T-helper 17 cell (primary cell): ENCODE measurements at places on chromosomes 4 and X.

DNA sequence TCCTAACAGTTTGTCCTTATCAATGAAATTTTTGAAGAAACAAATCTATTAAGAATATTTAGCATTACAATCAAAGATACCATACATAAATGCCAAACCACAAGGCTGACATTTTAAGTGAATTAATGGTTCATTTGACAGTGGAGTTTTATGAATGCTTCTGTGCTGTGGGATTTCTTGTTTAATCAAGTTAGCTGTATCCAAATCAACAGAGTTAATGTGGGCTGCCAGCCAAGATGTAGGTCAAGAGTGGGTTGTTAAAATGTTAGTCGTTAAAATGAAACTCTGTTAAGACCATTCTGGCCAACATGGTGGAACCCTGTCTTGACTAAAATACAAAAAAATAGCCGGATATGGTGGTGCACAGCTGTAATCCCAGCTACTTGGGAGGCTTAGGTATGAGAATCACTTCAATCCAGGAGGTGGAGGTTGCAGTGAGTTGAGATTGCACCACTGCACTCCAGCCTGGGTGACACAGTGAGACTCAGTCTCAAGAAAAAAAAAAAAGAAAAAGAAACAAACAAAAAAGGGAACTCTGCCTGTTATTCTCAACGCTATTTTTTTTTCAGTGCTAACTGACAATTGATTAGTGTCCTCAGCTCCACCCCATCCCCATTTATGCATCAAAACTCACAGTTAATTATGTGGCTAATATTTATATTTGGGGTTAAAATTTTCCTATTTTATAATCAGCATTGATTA is 20.2 kb downstream of the GPAT3 start:
- DNase-seq: no peak

- no peak for DNase-seq
These were observed 113.7 kb downstream of the SOWAHB start for GRCh38 chr4:76784237-76784636.

DNA sequence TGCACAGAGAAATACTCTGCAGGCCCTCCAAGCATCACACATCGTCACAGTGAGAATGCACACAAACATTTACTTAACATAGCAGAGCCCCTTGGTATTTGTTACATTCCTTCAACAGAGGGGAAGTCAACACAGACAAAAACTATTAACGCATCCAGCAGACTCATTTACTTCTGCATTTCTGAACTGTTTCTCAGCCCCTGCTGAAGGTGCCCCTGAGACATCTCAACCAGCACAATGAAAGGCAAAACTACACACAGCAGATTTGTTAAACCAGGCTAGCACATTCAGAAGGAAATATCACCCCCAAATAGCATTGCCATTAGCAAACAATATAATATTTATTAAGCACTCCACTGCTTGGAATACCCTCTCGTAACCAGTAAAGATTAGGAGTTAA is 367.0 kb downstream of the RAB28 start:
- no peak for DNase-seq

GRCh38 chr4:108890484-108890881 is 127.6 kb upstream of the ETNPPL start:
- no peak for DNase-seq

DNA sequence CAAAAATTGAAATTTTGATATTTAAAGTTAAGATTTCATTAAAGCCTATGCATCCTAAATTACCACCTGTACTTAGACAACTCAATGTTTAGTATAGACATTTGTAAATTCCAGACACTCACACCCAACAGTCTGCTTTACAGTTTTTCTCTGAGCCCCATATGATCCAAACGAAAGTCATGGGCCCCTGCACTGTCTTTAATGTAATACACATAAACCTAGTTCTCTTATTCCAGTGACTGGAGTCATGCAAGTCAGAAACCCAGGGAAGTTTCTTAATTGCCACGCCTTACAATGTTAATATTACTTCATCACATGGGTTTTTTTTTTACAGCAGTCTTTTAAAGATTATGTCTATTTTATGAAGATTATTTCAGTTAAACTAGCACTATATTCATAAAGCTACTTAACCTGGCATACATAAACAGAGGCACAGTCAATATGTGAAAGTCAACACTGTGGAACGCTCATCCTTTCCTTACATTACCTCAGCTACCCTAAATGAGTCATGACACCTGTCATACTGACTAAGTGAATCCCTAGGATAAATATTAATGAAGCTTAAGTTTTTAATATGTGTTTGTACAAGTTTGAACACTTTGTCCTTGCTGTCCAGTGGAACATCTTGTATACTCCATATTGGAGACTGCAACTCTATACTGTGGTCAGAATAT is 67.7 kb upstream of the H2AZ1 start:
- no peak for DNase-seq

DNA sequence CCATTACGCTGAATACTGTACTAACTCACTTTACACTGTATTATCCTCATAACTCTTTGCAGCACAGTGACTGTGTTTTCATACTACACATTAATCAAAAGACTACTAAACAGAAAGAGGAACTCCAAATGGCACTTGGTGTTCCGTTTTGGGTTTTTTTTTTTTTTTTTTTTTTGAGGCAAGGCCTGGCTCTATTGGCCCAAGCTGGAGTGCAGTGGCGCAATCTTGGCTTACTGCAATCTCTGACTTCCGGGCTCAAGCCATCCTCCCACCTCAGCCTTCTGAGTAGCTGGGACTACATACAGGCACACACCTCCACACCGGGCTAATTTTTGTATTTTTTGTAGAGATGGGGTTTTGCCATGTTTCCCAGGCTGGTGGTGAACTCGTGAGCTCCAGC is 10.7 kb downstream of the KLHL8 start:
- no peak for DNase-seq

DNA sequence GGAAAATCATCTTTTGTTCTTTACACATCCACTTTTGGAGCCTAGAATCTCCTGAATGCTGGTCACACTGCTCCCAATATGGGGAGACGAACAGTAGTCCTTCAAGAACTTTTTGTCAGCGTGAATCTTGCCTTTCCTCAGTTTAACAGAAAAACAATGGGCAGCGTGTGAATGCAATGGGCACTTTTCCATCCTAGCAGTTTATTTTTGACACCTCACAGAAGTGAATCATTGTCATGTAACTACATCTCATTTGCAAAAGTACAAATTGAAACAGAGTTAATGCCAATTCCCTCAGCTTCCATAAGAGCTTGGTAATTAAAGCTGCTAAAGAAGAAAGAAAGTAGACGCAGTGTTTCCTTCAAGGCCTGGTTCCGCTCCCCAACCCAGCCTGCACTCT is 85.5 kb downstream of the DRD5 start:
- no peak for DNase-seq

- DNase-seq: no peak
These were observed 138.9 kb downstream of the HMX1 start for GRCh38 chr4:8732681-8733243.

DNA sequence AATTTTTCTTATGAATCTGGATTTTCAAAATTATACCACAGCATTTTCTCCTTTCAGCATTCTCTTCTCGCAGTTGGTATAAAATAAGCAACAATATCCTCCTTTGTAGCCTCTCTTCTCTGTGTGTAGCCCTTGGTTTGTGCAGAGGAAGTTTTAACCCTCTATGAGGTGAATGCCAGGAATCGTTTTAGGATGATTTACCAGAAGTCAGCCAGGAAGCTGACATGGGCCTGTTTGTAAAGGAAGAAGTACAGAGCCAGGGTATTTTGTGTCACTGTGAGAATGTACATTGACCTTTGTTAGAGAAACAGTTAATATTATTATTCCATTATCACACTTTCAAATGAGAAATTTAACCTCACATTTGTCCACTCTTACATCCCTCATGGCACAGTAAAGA is 88.9 kb upstream of the RPL34 start:
- no peak for DNase-seq

- DNase-seq: no peak
These were observed 33.5 kb downstream of the TRMT44 start for GRCh38 chr4:8473920-8474590.

- no peak for DNase-seq
These were observed 8.2 kb downstream of the DIAPH2 start for GRCh38 chrX:96692890-96693289.

DNA sequence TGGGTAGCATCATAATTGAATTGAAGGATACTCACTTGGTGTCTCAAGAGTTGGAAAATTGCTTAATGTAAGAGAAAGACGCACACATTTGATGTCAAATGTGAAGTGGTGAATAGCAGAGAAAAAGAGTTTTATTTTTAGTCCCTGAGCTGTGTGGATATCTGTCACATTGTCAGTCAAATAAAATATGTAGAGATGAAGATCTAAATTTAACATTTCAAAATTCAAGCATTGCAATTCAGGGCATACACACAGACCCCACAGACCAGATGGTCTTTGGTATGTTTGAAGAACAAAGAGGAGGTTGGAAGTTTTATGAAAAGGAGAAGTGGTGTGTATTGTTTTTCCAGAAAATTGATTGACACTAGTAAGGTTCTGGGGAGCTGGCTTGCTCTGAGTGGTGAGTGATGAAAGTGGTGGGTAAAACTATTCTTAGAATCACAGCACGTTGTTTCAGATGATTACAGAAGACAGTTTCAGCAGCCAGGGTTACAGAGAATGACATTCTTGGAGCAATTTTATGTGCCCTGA is 44.9 kb upstream of the BBS12 start:
- DNase-seq: no peak

- DNase-seq: no peak
These were observed 174.5 kb downstream of the SMIM20 start for GRCh38 chr4:26088433-26088928.

DNA sequence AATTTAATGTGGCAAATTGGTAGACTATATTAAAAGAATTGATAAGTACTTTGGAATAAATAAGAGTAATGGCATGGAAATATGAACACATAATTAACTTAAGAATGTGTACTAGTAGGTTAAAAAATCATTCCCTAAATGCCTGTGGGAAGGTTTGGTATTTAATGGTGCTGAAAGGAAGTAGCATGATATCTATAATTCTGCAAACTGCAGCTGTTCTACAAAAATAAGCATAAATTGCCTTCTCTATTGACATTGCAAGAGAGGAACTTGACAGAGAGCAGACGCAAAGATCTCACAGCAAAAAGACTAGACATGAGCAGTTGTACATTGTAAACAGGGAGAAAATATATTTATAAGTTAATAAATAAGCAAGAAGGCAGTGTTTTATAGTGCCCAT is 752.5 kb upstream of the PCDH10 start:
- no peak for DNase-seq

- no peak for DNase-seq
These were observed 32.1 kb downstream of the RAP1GDS1 start for GRCh38 chr4:98293104-98293887.

GRCh38 chr4:99248714-99249113 is 29.7 kb upstream of the ADH6 start:
- DNase-seq: no peak

GRCh38 chr4:71202705-71203104 is 136.1 kb upstream of the SLC4A4 start:
- no peak for DNase-seq

- no peak for DNase-seq
These were observed 8.9 kb upstream of the CCNG2 start for GRCh38 chr4:77148078-77148477.

- DNase-seq: no peak
These were observed 1249.4 kb upstream of the DIAPH2 start for GRCh38 chrX:95435198-95435597.

- no peak for DNase-seq
These were observed 193.4 kb upstream of the GPR101 start for GRCh38 chrX:137227151-137227550.

DNA sequence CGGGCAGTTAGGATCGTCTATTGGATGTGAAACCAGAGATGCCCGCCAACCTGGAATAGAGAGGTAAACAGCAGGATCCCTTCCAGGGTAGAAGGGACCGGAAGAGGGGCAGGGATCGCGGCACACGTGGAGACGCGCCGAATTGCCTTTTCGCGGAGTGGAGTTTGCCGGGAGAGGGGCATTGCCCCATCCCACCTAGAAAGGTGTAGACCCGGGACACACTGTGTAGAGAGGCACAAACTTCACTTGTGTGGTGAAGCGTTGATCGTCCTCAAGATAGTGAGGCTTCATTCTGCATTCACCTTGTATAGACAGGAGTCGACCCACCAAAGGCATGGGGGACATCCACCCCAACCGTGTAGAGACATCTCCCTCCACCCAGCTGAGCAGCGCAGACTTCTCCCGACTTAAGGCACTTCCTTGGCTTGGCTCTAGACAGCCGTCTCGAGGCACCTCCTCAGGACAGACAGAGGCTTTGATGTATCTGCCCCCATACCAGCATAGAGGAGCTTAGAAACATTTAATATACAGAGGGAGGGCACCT is 410 bp downstream of the GNL3L start:
- no peak for DNase-seq

GRCh38 chr4:183205709-183206108 is 106.7 kb downstream of the WWC2 start:
- DNase-seq: no peak

DNA sequence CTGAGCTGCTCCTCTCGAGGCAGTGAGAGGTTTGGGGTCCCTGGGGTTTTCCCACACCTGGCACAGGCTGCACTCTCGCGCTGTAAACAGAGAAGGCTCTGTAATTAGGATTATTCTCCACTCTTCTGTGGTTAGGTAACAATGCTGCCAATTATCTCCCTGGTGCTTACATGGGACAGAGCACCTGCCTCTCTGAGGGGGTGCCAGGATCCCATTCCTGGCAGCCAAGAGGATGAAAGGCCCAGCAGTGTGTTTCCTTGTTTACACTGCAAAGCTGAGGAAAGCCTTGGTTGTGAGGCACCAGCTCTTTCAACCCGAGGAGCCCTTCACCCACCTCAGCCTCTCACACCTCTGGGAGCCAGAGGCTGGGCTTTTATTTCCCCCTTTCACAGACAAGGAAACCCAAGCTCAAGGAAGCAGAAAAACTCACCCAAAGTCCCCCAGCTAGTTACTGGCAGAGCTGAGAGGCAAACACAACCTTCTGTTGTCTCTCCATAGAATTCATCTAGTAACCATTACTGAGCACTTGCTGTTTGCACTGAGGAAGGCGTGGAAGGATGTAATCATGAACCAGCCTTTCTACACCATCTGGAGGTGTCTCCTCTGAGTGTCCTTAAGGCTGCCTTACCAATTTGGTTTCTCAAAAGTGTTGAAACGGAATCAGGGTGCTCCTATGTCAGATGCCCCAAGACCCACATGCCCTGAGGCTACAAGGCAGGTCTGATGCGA is 39.7 kb upstream of the PROM1 start:
- DNase-seq: no peak

GRCh38 chr4:140316799-140317198 is 56.6 kb upstream of the SCOC start:
- no peak for DNase-seq

DNA sequence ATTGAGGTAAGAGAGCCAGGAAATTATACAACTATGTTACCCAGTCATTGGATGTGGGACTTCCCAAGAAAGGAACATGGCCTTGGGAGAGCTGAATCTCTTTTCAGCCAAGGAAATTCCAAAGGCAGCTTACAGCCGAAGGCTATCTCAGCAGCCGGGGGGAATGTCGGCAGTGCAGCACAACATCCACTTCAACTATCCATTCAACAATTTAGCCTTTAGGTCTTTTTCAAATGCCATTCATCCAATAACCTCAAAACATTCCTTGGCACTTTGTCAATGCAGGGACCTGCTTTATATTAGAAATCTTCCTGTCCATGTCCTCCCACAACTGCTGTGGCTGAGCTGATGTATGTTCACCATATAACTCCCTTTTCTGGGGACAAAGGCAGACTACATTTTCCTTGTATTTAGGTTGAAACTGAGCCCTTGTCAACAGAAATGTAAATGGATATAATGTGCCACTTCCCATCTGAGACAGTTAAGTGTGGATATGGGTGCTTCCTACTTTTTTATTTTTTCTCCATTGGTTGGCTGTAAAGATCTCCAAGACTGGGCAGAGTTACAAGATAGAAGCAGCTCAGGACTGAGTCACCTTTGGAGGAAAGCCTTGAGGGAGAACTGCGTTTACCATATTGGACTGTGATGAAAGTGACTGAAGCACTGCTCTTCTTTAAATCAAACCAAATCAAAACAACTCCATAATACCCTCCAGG is 94.8 kb downstream of the GPRIN3 start:
- no peak for DNase-seq
